ENCODE measurements at places on chromosomes 13 and 19. TPM values are rescaled to one million over a fixed set of nuclear protein-coding genes. Genes with fewer than 3 reads are reported as not detected.

FFAR1 gene
- total RNA-seq = not detected

HDGFL2 gene
- 8.4 TPM for total RNA-seq

EFNB2 gene
- 3.3 TPM for total RNA-seq

GJB2 gene
- 31.8 TPM for total RNA-seq

SIN3B gene
- total RNA-seq = 17.7 TPM

ZNF878 gene
- 0.32 TPM for total RNA-seq

C19orf25 gene
- total RNA-seq = 14.7 TPM

CYP4F2 gene
- total RNA-seq = 174 TPM

GIPR gene
- total RNA-seq = not detected

LGALS14 gene
- not detected for total RNA-seq

TCF3 gene
- 11.3 TPM for total RNA-seq

ZNF486 gene
- total RNA-seq = 0.29 TPM

LRG1 gene
- 1,174 TPM for total RNA-seq

OVOL3 gene
- total RNA-seq = not detected

NLRP11 gene
- total RNA-seq = 0.22 TPM

SELENOV gene
- not detected for total RNA-seq
